Stimulated activated CD8-positive, alpha-beta memory T cell treated with anti-CD3 and anti-CD28 coated beads, Interleukin-15, amount 100 ng/mL, for 24 hours (primary cell): ENCODE measurements at places on chromosomes 2 and 18.

DNA sequence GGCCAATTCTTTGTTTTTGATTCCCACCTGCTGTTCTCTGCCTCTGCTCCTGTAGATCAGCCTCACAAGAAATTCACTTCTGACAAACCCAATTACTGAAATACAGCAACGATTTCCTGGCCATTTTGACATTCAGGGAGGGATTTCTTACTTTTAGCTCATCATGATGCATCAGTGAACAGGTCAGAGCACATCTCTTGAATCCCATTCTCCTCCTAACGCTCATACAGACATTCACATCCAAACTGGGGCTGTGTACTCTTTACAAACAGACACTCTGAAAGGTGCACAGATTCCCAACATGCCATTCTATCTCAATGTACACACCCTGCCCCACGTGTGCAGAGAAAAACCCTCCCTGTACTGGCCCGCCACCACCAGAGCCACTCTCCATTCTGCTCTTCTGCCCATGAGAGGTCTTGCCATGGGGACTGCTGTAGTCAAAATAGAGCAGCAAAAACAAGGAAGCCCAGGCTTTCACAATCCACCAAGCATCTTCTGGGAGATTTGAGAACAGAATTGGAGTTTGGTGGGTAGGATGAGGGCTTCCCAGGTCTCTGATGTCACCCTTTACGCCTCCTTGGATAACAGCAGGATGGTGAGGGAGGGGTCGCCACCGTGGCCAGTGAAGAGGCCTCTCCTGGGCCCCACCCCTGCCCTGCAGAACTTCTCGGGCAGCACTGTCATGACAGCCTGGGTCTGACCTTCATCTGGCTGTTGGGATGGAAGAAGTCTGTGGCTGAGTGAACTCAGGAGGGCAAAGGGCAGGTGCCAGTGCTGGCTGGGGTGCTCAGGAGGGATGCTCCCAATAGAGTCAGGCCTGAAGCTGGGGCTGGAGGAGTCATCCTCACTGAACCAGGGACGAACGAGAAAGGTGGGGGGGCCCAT is 41.9 kb upstream of the ZFP36L2 start:
- no peak for DNase-seq

DNA sequence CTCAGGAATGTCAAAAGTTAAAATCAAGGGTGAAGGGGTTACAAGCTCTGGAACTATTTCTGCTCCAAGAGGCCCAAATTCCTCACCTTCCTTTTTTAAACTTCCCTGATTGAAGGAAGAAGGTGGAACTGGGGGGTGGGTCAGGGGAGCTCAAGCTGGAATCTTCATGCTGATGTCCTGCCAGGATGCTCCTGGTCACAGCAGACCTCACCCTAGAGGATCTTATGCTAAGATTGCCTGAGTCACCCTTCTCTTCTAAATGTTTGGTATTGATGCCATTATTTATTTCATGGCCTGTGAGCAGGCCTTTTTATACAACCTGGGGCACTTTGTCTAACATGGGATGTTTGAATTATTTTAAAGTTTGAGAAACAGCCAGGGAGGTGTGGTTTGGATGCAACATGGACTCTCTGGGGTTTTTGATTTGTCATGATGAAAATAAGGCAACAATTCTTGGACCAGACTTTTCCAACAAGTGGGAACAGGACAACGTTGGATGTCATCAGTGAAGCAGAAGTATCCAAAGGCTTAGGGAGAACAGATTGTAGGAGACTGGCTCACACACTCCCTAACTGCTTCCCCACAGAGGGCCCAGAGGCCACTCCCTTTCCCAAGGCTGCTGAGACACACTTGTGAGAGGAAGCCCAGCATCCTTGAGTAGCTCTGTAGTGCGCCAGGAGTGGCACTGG is 420.2 kb upstream of the MEX3C start:
- DNase-seq: no peak

- DNase-seq: no peak
These were observed 86.6 kb downstream of the TMEM182 start for GRCh38 chr2:102848366-102848839.

- no peak for DNase-seq
These were observed 848 bp downstream of the TMSB10 start for GRCh38 chr2:84906108-84906899.

GRCh38 chr2:55421326-55421725 is 1.7 kb upstream of the CCDC88A start:
- DNase-seq: no peak

DNA sequence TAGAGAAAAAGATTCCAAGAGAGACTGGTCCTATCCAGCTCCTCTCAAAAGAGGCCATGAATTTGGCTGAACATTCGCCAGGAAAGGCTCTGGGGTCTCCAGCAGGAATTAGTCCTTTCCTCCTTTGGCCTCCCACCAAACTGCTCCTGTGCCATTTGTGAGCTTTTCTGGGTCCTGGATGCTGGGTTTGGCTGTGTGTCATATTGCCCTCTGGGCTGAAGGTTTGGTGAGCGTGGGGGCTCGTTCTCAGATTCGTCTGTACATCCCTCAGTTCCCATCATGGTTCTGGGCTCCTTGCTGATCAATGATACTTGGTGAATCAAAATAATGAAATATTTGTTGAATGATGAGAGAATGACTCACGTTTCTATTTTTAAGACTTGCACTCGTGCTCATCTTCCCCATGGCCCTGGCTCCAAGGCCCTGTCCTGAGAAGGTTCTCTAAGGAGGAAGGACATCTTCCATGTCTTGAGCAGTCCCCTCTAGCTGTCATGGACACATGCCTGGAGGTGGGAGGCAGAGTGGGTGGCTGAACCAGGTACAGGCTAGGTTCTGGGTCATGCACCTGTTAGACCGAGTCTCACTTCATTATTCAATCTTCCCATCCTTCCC is 47.8 kb upstream of the RHOB start:
- no peak for DNase-seq

- no peak for DNase-seq
These were observed 34.7 kb downstream of the PIEZO2 start for GRCh38 chr18:11114653-11115052.

DNA sequence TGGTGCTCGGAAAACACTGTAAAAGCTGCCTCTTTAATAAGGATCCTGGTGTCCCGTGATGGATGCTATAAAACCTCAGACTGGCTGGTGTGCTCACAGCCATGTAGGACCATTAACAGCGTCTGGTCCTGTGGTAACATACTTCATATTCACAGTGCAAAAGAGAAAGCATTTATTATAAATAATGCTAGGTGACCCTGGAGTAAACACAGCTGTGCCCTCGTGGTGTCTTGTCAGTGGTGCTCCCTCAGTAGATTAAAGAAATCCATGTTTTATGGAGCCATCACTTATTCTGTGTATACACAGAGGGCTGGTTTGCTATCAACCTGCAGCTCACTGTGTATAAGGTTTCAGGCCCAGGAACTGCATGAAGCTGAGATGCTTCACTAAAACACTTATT is 106.9 kb downstream of the CDK15 start:
- DNase-seq: no peak

DNA sequence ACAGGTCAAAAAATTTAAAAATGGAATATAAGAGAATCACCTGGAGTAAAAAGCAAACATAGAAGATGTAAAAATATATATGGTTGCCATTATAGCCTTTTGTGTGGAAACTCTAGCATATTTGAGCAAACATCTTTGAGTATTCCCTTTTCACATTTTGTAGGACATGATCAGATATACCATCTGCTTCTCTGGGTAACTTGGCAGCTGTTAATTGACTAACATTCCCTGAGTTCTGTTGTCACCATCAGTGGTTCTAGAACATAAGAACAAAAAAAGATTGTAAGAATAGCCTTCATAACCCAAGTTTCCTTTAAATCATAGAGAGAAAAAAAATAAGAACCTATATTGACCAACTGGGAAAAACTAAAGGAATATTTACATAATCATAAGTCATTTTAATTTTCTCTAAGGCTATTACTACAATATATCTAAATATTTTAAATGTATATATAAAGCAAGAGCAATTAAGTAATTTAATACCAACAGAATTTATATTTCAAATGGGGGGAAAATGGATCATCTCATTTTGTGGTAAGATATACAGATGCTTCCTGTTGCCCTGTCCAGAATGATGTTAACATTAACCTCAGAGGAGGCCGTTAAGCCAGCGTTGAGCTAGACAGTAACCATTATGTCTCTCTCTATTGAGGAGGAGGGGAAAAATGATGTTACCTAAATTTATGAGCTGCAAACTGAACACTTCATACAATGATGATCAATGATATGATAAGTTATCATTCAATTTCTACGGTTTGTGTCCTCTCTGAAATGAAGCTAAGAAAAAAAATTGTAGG is 9.8 kb upstream of the INO80D start:
- DNase-seq: no peak

DNA sequence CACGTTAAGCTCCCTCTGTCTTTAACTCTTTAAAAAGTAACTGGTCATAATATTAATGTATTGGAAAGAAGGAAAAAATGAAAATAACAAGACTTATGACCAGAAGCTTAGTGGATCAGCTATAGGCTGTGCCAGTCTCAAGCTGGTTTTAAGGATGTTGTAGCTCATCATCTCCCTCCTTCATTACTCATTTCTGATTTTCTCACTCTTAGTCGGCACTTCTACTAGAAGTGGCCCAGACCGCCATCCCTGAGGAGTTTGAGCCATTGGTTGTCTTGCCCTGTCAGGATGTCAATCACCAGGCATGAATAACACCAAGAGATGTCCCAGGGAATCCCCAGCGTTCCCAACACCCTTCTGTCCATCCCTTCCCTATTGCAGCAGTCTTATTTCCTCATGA is 151.5 kb downstream of the ASXL3 start:
- DNase-seq: no peak
